ENCODE measurements at places on chromosomes 7 and 10.

- DNase-seq: peak; percentile 45
Measured at GRCh38 chr10:93080350-93081046, 6.8 kb downstream of the CYP26A1 start.

DNA sequence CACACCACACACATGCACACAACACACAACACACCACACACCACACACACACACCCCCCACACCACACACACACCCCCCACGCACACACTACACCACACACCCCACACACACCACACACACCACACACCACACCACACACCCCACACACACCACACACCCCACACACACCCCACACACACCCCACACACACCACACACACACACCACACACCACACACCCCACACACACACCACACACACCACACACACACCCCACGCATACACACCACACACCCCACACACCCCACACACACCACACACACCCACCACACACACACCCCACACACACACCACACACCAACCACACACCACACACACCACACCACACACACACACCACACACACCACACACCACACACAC, 16.4 kb downstream of the UCN3 start:
- DNase-seq: no peak

DNA sequence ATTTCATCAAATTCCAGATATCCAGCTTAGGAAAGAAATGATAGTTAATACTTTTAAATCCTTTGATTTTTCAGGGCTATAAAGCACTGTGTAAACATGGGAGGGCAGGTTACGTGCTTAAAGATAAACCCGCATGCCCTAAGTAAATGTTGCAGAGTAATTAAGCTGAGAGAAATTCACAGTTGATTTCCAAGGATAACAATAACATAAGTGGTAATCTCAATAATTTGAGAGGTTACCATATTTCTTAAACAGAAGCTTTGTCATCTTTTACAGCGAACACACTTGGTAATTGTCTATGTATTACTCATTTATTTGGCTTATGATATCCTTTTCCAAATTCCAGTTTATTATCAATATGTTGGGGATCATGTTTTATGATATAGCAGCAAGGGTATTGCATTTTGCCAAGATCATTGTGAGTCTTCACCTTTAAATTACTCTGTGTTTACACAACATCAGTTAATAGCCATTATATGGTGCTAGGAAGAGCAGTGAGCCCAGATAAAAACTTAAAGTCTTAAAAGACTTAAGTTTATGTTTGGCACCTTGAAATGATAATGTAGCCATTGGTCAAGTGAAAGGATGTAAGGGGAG, 15.4 kb downstream of the MGAM start:
- no peak for DNase-seq

- no peak for DNase-seq
Measured at GRCh38 chr7:26992670-26993069, 103.1 kb downstream of the HOXA1 start.

- no peak for DNase-seq
Measured at GRCh38 chr7:91107460-91107859, 156.8 kb upstream of the FZD1 start.
